ENCODE measurements at places on chromosomes 2 and 18.

- no peak for DNase-seq
Observed at GRCh38 chr2:183024339-183025095, 13.7 kb downstream of the NCKAP1 start.

DNA sequence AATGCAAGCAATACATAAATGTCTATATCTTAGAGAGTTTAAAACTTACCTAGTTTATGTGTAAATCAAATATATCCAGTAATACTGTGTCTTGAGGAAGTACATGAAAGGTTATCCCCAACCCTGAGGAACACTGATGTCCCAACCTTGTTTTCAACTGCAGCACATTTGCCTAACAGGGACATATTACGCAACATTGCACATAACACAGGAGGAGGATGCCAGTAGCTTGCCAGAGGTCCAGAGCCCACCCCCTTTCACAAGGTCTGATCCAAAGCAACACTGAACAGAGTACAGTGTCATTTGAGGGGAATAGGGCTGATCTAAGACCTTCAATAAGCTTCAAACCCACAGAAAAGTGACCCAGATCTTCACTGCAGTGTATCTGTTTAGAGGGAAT is 678.5 kb downstream of the ARHGAP15 start:
- DNase-seq: peak; percentile 17

DNA sequence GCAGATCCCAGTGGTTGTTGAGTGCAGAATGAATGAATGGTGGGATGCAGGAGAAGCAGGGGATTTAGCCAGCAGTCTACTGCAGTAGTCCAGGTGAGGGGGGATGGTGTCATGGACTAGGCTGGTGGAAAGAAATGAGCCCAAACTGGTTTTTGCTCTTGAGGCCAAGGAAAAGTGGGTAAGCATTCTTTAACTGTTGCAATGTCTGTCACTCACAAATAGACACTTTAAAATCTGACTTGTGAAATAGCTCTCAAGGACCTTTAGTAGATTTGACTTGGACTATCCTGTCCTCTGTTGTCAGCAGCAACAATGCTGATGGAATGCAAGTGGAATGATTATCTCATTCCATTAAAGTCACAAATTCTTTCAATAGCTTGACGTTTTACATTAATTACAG is 37.5 kb upstream of the STK17B start:
- no peak for DNase-seq

GRCh38 chr2:216775043-216775453 is 79.7 kb upstream of the IGFBP5 start:
- DNase-seq: no peak

- no peak for DNase-seq
Observed at GRCh38 chr2:85213404-85213803, 80.2 kb downstream of the TCF7L1 start.

- DNase-seq: no peak
Observed at GRCh38 chr18:68713796-68714195, 1.1 kb downstream of the TMX3 start.

DNA sequence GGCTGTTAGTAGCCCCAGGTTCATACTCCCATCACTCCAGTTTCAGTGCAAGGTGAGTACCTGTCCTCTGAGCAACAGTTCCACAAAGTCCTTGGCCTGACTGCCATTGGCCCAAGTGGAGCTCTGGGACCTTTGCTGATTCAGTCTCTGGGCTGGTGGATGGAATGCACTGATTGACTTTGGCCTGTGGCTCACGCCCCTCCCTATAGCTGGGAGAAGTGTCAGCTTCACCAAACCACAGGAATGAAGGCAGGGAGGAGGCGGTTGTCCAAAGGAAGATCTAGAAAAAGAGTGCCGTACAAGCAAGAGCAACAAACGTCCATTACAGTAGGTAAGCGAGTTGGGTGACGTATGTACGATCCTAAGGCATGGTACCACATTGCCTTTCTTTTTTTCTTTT is 34.0 kb downstream of the QPCT start:
- DNase-seq: no peak

Data from Kasumi-1 (cell line).